ENCODE measurements at places on chromosomes 3 and 15.
A peak's percentile ranks its signal among the peaks of the same experiment; 100 is the strongest.

GRCh38 chr3:71657831-71658530 is 67.2 kb downstream of the EIF4E3 start:
- DNase-seq, result no peak

- no peak for DNase-seq
Measured at GRCh38 chr3:141261472-141262307, 30.1 kb downstream of the PXYLP1 start.

GRCh38 chr3:155317211-155317610 is 23.7 kb upstream of the STRIT1 start:
- DNase-seq, result no peak

DNA sequence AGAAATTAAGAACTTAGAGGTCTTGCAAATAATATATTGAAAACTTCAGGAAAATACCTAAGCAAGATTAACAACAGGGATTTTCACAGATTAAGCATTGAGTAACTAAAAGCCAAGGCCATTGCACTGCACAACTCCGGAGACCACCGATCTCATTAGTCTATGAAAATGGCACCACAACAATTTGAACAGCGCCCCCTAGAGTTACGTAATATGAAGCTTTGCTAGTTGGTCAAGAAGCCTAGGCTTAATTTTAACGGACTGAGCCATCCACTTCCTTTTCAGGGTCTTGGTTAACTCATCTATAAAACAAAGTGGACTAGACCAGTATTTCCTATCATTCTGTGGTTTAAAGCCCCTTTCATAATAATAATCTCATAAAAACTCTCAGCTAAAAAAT is 24.8 kb downstream of the TMEM212 start:
- DNase-seq, result no peak

DNA sequence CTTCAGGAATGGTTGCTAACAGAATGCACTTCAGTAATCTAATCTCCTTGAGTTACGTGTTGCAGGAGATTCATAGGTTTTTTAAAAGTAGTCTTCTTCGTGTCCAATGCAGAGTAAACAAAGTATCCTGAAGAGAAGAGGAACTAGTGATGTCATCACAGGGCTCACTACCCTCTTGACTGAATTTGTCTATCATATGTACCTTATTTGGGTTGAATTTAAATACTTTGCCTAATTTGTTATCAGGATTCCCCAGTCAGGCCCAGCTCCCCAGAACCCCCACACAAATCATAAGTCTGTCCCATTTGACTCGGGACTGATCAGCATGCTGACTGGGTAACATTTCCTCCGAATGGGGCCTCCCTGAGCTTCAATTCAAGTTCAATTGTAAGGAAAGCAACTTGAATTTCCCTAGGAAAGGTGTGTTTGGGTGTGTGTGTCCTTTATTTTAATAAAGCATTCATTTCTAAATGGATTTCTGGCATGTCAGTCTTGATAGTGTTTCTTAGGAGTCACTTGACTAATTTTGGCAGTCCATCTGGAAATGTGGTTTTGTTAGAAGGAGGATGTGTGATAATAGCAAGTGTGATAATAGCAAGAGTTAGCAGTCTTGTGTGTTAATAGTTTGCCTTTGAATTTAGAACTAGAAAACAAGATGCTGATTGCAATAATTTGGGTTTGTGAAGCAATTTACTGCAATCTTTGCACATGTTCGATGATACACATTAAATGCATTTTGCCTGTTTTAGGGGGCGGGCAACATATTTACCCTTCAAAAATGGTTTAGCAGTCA is 21.9 kb downstream of the OXNAD1 start:
- no peak for DNase-seq

- DNase-seq, result no peak
Measured at GRCh38 chr15:98978153-98978552, 29.4 kb downstream of the PGPEP1L start.

- no peak for DNase-seq
Measured at GRCh38 chr3:138687236-138687635, 78.7 kb downstream of the FAIM start.

DNA sequence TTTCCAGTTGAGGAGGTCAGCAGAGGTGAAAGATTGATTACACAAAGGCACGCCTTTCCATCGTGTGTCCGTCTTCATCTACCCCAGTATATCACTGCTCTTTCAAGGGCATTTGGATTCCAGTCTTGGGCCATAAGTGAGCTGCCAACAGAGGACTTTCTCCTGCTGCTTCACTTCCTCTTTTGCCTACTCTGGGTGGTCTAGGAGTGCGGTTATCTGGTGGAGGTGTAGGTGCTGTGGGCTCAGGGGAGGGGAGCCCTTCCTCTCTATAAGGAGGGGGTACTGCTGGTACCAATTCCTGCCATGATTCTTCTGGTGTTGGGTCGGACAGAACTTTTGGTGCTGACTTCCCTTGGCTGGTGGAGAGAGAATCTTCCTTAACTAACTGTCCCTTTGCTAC is 83.1 kb upstream of the VEPH1 start:
- DNase-seq, result no peak

GRCh38 chr3:149970716-149971402 is at the start of gene PFN2:
Gene PFN2 (minus strand): TSS chr3:149970895. CDS start chr3:149970856, 39 bp downstream.
- DNase-seq, result peak; percentile 42

DNA sequence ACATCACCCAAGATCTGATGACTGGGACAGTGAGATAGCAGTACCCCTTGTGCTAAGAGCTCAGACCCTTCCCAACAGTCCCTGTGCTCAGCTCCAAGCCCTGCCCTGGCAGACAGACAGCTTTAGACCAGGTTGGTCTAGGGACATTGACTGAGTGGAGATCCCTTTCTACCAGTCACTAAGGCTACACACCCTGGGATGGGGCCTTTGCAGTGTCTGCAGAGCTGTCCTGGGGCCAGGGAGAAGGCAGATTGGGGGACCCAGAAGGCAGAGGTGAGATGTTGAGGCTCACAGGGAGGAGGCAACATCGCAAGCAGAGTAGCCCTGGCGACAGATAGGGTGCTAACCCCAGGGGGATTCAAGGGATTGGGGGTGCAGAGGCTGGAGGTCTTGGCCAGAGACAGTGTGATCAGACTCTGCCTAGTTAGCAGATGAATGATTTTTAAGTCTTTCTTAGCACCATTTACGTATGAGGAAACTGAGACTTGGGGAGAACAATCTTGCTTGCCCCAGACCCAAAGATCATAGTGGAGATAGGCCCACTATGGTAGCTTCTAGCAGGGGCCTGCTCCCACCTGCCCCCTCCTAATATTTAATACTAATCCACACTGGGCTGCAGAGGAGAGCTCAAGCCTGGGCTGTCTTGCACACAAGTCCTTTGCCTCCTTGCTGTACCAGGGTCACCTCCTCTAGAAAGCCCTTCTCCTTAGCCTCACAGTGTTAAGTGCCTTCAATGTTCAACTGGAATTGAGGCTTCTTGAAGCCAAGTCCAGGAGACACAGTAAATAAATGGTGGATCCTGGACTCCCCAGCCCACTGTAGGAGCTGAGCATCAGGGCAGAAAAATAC is 32.6 kb downstream of the HMCES start:
- DNase-seq, result no peak

DNA sequence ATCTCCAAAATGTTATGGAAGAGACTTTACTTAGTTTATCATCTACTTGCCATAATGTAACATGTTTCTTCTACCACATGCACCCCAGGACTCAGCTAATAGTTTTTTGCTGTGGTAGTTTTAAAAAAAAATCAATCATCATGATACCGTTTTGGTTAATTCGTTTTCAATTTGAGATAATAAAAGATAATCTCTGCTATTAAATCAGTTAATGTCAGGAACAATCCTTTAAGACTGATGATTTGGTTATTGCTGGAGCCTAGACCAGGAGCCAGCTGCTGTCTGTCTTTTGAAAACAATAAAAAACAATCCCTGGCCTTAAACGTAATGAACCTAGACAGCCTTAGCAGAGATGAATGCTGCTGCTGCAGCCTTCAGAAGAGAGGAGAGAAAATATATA is 403.7 kb downstream of the OXSM start:
- no peak for DNase-seq

DNA sequence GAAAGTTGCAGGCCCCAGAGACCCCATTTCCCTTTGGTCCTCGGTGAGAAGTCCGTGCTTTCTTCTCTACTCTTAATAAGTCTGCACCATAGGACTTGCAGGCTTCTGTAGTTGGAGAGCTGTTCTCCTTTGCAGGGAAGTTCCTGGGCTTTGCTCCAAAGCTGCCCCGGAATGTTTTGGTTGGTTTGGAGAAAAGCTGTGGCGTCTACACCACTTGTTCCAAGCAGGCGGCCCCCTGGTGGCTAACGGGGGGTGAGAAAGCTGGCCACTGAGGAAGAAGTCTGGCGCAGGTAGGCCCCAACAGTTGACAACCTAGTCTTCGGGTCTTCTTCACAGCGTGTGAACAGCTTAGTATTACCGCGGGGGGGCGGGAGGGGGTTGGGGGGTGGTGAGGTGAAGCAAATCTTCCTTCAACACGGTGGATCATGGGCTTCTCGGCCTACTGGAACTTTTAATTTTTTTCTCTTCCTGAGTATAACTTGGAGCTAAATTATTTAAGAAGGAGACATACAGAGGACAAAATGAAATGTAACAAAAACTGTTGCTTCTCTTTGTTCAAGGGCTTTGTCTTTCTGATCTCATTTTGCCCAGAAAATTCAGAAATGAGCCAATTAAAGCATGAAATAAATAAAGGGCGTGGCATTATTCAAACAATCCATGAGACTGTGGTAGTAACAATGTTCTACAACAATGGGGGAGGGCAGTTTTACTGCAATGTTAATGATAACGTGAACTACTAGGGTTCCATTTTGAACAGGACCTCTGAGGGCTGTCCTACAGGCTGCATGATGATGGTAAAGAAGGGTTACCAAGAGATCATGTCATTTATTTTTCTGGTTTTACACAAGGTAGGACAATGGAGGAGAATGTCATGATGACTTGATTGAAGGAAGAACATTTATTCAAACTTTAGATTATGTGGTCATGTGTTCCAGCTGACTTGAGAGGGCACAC is 2.2 kb upstream of the THRB start:
- DNase-seq, result peak; percentile 5

- no peak for DNase-seq
Measured at GRCh38 chr3:12154151-12154550, 4.6 kb downstream of the TIMP4 start.

- no peak for DNase-seq
Measured at GRCh38 chr15:79282371-79283251, at the start of gene ANKRD34C. Gene ANKRD34C (plus strand): TSS chr15:79282722. CDS start chr15:79293285, 10,563 bp downstream.

- no peak for DNase-seq
Measured at GRCh38 chr3:135161425-135161824, 366.4 kb downstream of the EPHB1 start.

- no peak for DNase-seq
Measured at GRCh38 chr15:71506946-71507345, 303.4 kb upstream of the NR2E3 start.

DNA sequence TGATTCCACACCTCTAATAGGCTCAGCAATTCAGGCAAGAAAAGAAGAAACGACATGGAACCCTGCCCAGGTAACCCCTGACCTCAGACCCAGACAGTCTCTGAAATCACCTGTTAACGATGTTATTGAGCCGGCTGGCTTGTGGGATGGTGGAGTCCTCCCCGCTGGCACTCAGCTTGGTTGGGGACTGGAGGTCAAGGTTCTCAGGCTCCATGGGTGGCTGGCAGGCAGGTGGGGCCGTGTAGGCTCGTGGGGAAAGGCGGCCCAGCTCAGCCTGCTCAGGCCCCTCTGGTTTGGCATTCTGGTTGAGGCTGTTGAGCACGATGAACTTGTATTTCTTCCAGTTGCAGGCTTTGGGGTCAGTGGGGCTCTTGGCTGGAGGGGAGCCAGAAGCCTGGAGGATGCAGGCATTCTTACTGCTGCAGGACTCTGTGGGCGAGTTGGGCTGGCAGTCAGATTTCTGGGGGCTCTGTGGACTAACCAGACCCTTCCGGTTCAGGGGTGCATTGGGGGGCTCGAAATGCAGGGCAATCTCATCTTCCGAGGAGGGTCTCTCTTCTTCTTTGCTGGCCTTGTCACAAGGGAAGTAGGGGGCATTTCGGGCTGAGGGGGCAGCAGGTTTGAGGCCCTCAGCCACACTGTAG is 16.2 kb downstream of the BCL6 start:
- DNase-seq, result no peak

- no peak for DNase-seq
Measured at GRCh38 chr3:45440562-45440961, 52.2 kb downstream of the LARS2 start.

GRCh38 chr15:42453826-42454225 is 37.1 kb downstream of the ZNF106 start:
- no peak for DNase-seq

DNA sequence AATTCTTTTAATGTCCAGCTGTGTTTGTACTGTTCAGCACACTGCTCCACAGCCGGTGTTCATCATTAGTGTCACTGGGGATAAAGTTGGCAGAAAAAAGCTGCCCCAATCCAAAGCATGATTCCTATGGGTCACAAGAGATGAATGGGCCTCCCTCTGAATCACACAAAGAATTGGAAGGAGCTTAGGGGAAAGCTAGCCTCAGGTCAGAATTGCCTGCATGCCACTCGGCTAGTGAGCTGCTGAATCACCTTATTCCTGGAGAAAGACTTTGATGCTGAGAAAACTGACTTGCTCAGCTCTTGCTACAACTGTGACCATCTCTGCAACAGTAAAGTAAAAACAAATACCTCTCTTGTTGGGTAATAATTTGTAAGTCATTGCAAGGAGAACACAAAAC is 3.5 kb downstream of the CCK start:
- DNase-seq, result no peak

DNA sequence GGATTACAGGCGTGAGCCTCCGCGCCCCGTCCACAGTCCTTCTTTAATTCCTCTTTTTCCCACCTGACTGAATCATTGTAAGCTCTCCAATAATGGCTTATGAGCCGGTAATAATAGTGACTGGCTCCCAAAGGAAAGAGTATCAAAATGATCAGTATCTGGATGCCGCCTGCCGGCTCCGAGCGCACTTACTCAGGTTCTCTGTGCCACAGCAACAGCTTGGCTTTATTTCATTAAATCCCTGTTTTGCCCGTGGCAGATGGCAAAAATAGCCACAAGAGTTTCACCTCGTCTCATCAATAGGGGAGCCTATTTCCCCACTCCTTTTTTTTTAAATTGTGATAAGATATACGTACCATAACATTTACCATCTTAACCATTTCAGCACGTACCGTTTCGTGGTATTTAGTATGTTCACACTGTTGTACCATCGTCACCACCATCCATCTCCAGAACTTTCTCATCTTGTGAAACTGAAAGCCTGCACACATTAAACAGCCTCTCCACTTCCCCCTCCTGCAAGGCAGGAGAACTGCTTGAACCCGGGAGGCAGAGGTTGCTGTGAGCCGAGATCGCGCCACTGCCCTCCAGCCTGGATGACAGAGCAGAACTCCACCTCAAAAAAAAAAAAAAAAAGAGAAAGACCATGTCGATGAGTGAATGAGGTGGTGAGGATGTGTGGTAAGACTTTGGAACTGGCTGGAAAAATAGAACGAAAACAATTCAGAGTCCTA is 80.7 kb upstream of the DLG1 start:
- DNase-seq, result no peak

- DNase-seq, result no peak
Measured at GRCh38 chr3:171274222-171274621, 186.0 kb downstream of the TNIK start.

- no peak for DNase-seq
Measured at GRCh38 chr3:31876331-31876730, 104.7 kb downstream of the OSBPL10 start.

- no peak for DNase-seq
Measured at GRCh38 chr3:71489315-71489761, 94.2 kb downstream of the FOXP1 start.

GRCh38 chr3:127019449-127019848 is 36.5 kb downstream of the PLXNA1 start:
- DNase-seq, result no peak
